ENCODE measurements at places on chromosomes 12 and 14.
A peak's percentile ranks its signal among the peaks of the same experiment; 100 is the strongest.

DNA sequence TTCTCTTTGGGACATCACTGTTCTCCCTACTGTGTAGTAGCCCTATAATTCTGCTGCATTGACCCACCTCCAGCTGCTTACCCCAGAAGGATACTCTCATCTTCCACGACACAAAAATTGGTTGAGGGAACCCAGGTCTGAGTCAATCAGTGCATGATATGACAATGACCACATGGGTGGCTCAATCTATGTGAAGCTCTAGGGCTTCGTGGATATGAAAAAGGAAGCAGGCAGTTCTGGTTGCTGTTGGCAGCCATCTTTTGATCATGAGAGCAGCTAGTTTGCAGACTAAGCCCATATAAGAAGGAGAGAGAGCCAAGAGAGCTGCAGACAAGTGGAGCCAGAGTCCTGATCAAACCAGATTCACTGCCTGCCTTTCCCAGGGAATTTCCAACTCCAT lies 57.9 kb downstream of the AVPR1A start:
- DNase-seq, result no peak

GRCh38 chr14:72443991-72444441 lies 449.9 kb downstream of the DPF3 start:
- no peak for DNase-seq

DNA sequence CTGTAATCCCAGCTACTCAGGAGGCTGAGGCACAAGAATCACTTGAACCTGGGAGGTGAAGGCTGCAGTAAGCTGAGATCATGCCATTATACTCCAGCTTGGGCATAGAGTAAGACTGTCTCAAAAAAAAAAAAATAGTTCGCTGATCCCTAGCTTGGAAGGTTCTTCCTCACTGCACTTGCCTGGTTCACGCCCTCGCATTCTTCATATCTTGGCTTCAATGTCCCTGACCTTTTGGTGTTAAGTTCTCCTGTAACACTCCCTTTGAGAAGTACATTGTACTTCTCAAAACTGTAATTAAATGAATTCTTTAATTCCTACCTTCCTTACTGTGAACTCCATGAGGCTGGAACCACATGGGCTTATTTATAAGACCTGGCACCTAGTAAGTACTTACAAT lies 16.5 kb upstream of the TPCN1 start:
- DNase-seq, result no peak

DNA sequence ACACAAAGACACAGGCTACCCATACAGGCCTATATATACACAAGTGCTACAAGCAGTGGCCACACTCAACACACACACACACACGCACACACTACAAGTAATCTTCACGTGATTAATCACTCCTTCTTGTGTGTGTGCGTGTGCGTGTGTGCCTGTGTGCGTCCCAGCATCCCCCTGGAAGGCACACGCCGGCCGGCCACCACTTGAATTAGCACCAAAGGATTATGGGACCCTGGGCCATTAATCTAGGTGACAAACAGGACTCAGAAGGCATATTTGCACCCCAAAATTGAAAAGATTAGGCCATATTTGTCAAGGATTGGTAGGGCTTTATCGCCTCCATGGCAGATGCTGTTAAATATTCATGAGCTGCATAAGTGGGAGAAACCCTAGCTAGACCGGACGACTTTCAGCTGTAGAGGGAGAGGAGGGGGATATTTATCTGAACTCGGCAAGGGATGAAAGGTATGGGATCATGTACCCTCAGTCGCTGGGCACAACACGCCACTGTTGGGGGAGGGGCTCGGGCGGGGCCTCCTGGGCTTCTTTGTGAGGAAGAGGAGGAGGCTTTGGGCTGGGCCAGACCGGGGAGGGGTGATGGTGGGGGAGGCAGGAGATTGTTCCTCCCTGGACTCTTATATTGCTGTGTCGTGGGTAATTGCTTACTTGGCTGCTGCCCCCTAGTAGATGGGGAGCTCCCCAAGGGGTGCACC lies 89.6 kb upstream of the LHX5 start:
- DNase-seq, result no peak

- DNase-seq, result peak; percentile 64
These were observed 24.1 kb downstream of the CKAP4 start for GRCh38 chr12:106223485-106224354.
